ENCODE measurements at places on chromosomes 7 and 10. TPM values are rescaled to one million over a fixed set of nuclear protein-coding genes. Genes with fewer than 3 reads are reported as not detected.

The VWDE gene
- 5.1 TPM for total RNA-seq

The ABCC2 gene
- 0.28 TPM for total RNA-seq

The SFRP4 gene
- total RNA-seq, result not detected

The GPR26 gene
- total RNA-seq, result not detected

The FAM237B gene
- total RNA-seq, result not detected

The CCDC172 gene
- not detected for total RNA-seq

The OR6V1 gene
- total RNA-seq, result not detected

The DOCK4 gene
- 5.2 TPM for total RNA-seq

The MEST gene
- total RNA-seq, result 50.3 TPM

The SRI gene
- total RNA-seq, result 103 TPM

The OLAH gene
- not detected for total RNA-seq

The LRIT1 gene
- not detected for total RNA-seq

The TAS2R5 gene
- 0.79 TPM for total RNA-seq

The TAS2R41 gene
- not detected for total RNA-seq

The ATOH7 gene
- total RNA-seq, result not detected

The UCMA gene
- not detected for total RNA-seq

The FGL2 gene
- total RNA-seq, result not detected

The FAM131B gene
- total RNA-seq, result 0.56 TPM

The SUGCT gene
- total RNA-seq, result 4.2 TPM

The BAMBI gene
- 3.4 TPM for total RNA-seq

The TRIP6 gene
- 169 TPM for total RNA-seq

The CCDC3 gene
- 16.6 TPM for total RNA-seq

The SPDYE5 gene
- total RNA-seq, result not detected

The GFRA1 gene
- total RNA-seq, result 0.07 TPM

The GATA3 gene
- 0.09 TPM for total RNA-seq

The TRIM50 gene
- not detected for total RNA-seq

The CALML3 gene
- total RNA-seq, result 7.7 TPM

The TRIM74 gene
- not detected for total RNA-seq

The CD36 gene
- total RNA-seq, result 4.1 TPM

The GPR141 gene
- total RNA-seq, result 5.6 TPM

The C1QL3 gene
- total RNA-seq, result not detected

The NODAL gene
- not detected for total RNA-seq

The DPP6 gene
- total RNA-seq, result not detected

The HPS6 gene
- 49.8 TPM for total RNA-seq

Measured in airway epithelial cell (primary cell).